Body of pancreas (tissue), 4 donors: ENCODE measurements at places on chromosomes 16 and 17. TPM values are rescaled to one million over a fixed set of nuclear protein-coding genes. Genes with fewer than 3 reads are reported as not detected.

The BOLA2B gene
- 54.7 TPM for total RNA-seq

The ZG16 gene
- total RNA-seq = 0.99 TPM

The ST6GALNAC1 gene
- total RNA-seq = 13.5 TPM

GRCh38 chr17:46836500-46836899 lies 14.9 kb upstream of the WNT9B start:
- DNase-seq = no peak

GRCh38 chr17:68305142-68305541 lies 13.8 kb downstream of the ARSG start:
- no peak for DNase-seq

- DNase-seq = no peak
Observed at GRCh38 chr16:19532601-19533000, 8.9 kb downstream of the CCP110 start.

DNA sequence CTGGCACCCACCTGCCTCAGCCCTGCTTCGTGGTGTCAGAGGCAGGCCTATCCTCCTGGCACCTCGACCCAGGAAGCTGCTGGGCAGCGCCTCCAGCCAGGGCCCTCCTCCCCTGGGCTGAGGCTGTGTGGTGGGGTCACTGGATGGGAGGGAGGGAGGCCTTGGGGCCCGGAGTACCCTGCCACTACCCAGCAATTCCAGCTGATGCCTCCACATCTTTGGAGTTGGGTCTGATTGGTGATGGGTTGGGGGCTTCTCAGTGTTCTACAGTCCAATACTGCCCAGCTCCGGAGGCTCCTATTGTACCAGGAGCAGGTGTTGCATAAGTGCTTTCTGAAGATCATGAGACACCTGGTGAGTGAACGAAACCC lies 48.0 kb downstream of the USP22 start:
- peak; percentile 3 for DNase-seq

The KLHL10 gene
- not detected for total RNA-seq

The MFAP4 gene
- total RNA-seq = 25.7 TPM

GRCh38 chr16:88387941-88388627 lies 5.3 kb downstream of the ZNF469 start:
- peak; percentile 66 for DNase-seq
